Memory B cell (primary cell): ENCODE measurements at places on chromosomes 12 and 14.

- H3K27ac ChIP-seq = no peak overlapping the region
- H3K36me3 ChIP-seq = no peaks in the 10 kb centered on the region
- no peaks in the 10 kb centered on the region for H3K4me1 ChIP-seq
- peaks cover 8% of the 10 kb centered on the region for H3K27me3 ChIP-seq
Observed at GRCh38 chr14:38212111-38212510, 4.4 kb downstream of the SSTR1 start.

DNA sequence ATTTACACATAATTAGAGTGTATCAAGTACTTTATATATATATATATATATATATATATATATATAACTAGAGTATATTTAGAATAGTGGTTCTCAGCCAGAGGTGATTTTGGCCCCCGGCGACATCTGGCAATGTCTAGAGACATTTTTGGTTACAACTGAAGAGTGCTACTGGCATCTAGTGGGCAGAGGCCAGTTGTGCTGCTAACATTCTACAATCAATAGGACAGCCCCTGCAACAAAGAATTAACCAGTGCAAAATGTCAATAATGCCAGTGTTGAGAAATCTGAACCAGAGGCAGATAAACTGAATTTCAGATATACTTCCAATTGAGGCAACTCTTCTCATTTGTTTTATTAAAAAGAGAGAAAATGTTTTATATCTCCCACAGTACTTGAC, 8.9 kb downstream of the GTF2A1 start:
- no peak overlapping the region for H3K4me3 ChIP-seq
- DNase-seq = peak; percentile 29
- H3K36me3 ChIP-seq = peaks cover 34% of the 10 kb centered on the region
- H3K4me1 ChIP-seq = peaks cover 32% of the 10 kb centered on the region
- no peak overlapping the region for H3K27ac ChIP-seq
- no peaks in the 10 kb centered on the region for H3K27me3 ChIP-seq

GRCh38 chr12:124726596-124727263, 136.9 kb downstream of the SCARB1 start:
- H3K36me3 ChIP-seq = peaks cover 2% of the 10 kb centered on the region
- no peak overlapping the region for H3K27ac ChIP-seq
- H3K4me1 ChIP-seq = no peaks in the 10 kb centered on the region
- H3K27me3 ChIP-seq = peaks cover 6% of the 10 kb centered on the region
- H3K4me3 ChIP-seq = no peak overlapping the region

DNA sequence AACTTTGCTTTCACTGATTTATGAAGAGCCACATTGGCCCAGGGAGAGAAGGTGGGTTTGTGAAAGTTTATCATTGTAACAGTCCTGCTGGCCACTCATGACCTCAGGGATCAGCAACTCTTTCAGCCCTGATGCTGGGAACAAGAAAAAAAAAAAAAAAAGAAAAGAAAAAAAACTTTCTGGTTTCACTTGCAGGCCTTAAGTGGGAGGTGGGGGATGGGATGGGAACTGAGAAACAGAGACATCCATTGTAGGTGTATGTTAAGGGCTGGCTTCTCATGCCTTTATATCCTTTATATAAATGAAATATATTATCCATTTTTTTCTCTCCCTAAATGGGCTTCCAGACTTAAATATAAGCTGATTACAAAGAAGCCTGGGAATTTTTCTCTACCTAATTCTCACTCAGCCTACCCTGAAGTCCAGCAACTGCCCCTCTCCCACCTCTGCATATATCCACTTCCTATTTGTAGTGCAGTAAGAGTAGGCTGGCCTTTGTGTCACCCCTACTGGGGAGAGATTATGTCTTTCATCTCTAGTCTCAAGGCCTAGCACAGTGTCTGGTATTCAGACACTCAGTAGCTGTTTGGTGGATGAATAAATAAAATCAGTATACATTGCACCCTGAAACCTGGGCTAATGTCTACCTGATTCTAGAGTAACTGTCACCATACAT, 187.1 kb downstream of the KICS2 start:
- DNase-seq = no peak
- H3K4me3 ChIP-seq = no peak overlapping the region
- no peaks in the 10 kb centered on the region for H3K36me3 ChIP-seq

DNA sequence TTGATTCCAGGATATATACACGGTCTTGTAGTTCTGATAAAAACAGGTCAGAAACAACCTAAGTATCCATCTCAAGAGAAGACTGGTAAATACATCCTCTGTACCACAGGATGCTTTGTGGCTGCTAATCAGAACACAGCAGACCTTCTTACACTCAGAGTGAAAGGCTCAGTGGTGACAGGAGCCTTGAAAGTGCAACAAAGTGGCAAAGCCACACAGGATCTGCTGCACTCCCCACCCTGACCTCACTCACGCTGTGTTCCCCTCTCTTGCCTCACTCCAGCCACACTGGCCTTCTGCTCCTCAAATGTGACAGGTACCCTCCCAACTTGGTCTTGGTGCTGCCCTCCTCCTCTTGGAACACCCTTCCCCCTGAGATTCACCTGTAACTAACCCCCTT, 98.1 kb upstream of the GRIP1 start:
- no peak overlapping the region for H3K27ac ChIP-seq
- H3K4me1 ChIP-seq = peaks cover 4% of the 10 kb centered on the region
- H3K36me3 ChIP-seq = no peaks in the 10 kb centered on the region
- peaks cover 2% of the 10 kb centered on the region for H3K27me3 ChIP-seq
